CD4-positive, CD25-positive, alpha-beta regulatory T cell (primary cell): ENCODE measurements at places on chromosomes 1 and 21.
A peak's percentile ranks its signal among the peaks of the same experiment; 100 is the strongest.

DNA sequence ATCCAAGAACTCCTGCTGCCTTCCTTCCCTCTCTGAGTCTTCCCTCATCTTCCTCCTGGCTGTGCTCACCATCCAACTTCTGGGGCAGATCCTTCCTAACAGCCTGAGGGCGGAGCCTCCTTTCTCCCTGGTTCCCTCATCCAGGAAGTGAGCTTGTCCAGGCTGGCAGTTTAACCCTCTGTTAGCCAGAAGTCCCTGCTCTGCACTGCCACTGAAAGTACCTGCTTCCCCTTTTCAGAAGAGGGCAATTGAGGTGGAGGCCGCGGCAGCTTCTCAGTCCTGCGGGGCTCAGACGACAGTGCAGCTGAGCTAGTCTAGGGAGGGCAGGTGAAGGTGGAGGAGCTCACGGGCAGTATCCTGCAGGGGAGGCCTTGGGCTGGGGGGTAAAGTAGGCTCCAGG, 149.1 kb downstream of the FCRL5 start:
- no peak for DNase-seq

DNA sequence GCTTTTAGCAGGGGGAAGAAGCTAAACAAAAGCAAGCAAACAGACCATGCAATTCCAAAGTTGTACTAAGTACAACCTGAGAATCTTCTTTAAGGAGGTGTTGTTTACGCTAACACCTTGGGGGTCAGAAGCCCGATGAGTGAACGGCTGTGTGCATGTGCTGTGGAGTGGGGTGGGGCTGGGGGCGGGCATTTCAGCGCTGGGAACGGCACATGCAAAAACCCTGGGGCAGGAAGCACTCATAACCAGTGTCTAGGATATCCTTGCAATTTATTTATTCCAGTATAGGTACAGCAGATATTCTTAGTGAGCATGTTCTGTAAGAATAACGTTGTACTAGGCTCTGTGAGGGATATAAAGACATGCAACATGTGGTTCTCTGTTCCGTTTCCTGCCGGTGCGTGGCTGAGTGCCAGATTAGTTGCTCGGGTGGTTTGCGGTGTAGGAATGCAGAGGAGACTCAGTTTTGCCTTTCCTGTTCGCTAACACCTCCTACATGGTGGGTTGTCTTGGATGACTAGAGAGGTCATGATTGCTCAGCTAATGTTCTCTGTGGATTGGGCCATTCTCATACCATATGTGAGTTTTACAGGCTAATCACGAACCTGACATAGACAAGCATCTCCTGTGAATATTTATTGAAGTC, 3.7 kb downstream of the FASLG start:
- peak; percentile 76 for DNase-seq

- no peak for DNase-seq
Measured at GRCh38 chr1:7574121-7575040, 196.7 kb upstream of the VAMP3 start.

GRCh38 chr21:45741691-45742090, 98.2 kb downstream of the PCBP3 start:
- DNase-seq = no peak
